ENCODE measurements at places on chromosomes 11 and 22.
A peak's percentile ranks its signal among the peaks of the same experiment; 100 is the strongest.

GRCh38 chr11:10304495-10305261, at the start of gene ADM:
ADM (plus strand) TSS chr11:10305073; CDS start chr11:10305701, 628 bp downstream.
- DNase-seq: peak; percentile 98

- peak; percentile 25 for DNase-seq
These were observed 1.4 kb downstream of the PCF11 start for GRCh38 chr11:83158357-83158786.

DNA sequence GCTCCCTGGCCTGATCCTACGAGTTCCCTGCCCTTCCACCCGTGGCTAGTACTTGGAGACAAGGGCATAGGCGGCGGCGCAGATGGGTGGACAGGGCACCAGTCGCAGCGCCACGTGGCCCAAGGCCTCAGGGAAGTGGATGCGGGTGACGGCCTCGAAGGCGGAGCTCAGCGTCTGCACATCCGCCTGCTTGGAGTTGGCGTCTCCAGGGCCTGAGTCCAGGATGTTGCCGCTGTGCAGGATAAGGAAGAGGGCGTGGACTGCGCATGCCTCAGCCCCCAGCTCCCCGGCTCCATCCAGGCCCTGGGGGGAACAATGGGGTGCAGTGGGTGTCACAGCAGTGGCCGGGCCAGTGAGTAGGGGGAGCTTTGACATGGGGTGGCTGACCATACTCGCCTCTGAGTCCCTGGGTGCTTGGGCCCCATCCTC, 6.6 kb downstream of the PITPNM1 start:
- DNase-seq: no peak

GRCh38 chr11:76781807-76782530, 1.2 kb upstream of the TSKU start:
- DNase-seq: no peak

- no peak for DNase-seq
These were observed 3.6 kb upstream of the WT1 start for GRCh38 chr11:32438866-32439489.

DNA sequence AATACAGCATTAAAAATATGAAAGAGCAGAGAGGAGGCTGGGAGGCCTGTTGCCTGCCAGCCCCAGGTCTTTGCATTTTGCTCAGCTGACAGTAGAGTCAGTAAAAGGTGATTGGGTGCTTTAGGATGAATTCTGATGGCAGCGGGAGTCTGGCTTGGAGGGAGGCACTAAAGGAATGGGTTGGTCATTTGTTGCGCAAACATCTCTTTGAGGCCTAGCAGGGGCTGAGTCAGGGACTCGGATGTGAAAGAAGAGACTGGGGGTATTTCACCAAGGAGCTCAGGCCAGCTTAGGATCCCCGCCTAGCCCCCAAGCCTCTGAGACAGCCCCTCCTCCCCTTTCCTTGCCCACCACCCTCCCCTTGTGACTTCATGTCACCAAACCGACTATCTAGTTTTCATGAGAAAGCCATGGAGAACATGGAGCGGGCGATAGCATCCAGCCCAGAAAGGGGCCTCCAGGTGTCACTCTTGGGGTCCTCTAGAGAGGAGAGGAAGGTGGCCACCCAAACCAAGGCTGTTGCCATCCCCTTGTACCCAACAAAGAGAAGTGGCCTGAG, 9.7 kb downstream of the DGKZ start:
- DNase-seq: peak; percentile 69

GRCh38 chr11:100857236-100858005, 170.3 kb downstream of the ARHGAP42 start:
- DNase-seq: no peak

DNA sequence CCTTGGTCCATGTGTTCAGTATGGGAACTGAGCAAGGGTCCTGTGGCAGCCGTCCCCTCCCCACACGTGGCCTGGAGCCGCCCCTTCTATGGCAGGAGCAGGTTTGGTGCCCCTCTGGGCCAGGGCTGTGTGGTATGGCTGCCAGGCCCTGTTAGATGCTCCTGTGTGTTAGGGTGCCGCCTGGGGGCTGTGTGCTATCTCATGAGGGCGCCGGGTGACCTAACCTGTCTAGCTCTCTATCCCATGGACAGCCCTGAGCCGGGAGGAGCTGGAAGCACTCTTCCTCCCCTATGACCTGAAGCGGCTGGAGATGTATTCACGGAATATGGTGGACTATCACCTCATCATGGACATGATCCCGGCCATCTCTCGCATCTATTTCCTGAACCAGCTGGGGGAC, 34.7 kb downstream of the NAT10 start:
- DNase-seq: no peak

GRCh38 chr11:10622957-10623791, 54.7 kb upstream of the LYVE1 start:
- DNase-seq: no peak

DNA sequence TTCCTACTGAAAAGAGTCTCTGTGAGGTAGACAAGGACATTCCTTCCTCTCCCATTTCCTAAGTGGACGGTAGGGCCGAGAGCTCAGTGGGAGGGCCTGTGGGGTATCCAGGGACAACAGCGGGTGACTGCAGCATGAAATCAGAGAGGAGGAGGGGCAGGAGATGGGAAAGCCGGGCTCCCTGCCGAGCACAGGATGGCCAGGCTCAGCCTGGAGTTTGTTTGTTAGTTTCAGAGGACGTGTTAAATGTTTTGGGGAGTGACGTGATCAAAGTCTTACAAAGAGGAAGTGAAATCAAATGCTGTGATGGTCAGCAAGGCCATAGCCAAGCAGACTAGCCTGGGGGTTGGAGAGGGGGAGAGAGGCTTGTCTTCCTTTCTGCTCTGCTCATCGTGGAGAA, 152.7 kb downstream of the ADAMTS15 start:
- peak; percentile 86 for DNase-seq

GRCh38 chr11:63908631-63909401, 8.1 kb downstream of the RCOR2 start:
- no peak for DNase-seq

DNA sequence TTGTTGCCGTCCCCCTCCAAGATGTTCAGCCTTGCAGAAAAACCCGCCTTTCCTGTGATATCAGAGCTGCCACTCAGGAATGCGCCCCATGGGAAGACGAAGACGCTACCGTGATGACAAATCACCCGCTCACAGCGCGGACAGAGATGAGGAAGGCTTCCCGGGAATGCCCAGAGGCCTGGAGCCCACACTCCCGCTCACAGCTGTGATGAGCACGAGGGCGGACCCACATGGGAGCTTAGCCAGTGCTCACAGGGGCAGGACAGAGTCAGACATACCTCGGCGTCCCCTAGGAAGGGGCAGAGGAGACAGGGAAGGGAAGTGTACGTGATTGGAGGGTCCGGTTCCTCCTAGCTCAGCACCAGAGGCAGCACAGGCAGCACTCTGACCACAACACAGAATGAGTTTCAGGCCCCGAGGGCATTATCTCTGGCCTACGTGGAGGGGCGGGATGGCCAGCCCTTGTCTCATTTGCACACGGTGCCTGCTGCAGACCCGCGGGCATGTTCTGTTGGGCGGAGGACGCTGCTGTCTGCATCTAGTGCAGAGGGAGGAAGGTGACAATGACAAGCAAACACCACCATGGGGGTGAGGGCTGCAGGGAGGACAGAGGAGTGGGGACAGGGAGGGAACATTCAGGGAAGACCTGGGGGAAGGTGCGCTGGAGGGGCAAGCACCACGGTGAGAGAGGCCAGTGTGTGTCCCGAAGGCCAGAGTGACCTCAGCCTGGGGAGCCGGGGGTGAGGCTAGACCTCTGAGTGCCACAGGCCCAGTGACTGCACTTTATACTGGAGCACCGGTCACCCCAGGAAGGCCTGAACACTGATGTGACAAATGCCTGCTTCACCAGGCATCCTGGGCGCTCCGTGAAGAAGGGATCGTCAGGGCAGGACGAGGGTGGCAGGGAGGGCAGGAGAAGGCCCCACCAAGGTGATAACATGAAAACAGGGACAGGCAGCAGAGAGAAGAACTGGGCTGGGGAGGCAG, 79.6 kb downstream of the CELSR1 start:
- DNase-seq: peak; percentile 47

GRCh38 chr11:44096360-44097185, 1.1 kb downstream of the EXT2 start:
- peak; percentile 46 for DNase-seq

- DNase-seq: no peak
These were observed 591 bp upstream of the DNAJC4 start for GRCh38 chr11:64229744-64230170.

DNA sequence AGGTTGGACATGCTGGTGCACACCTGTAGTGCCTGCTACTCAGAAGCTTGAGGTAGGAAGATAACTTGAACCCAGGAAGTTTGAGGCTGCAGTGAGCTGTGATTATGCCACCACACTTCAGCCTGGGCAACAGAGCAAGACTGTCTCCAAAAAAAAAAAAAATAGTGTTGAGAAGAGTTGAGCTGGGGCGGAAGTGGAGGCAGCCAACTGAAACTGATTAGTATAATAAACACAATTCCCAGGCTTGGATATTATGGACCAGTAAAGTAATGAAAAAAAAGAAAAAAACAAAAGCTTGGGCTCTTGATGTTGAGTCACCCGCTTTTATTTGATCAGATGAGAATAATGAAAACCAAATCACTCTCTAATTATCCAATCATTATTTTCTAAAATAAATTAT, 21.0 kb downstream of the LDLRAD3 start:
- peak; percentile 9 for DNase-seq

- peak; percentile 23 for DNase-seq
These were observed 43.6 kb upstream of the HORMAD2 start for GRCh38 chr22:30036656-30037055.

- DNase-seq: no peak
These were observed 191.6 kb upstream of the PGR start for GRCh38 chr11:101321222-101321621.

- no peak for DNase-seq
These were observed 389.9 kb upstream of the KIRREL3 start for GRCh38 chr11:127390465-127390864.

DNA sequence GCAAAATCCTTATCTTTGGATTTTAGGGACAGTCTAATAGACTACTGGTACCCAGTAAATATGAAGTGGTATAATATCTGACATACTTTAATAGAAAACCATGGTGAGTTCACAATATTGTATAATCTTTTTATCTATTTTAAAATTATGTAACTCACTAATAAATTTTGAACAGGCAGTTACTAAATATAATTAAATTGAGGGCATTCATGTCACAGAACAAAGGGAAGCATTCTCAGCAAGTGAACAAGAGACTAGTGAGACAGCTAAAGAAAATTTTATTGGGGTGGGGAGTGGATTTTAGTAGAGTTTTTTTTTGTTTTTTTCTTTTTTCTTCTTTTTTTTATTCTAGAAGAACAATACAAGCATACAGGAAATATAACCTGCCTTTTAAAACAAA, 55.0 kb downstream of the DNAJC24 start:
- DNase-seq: no peak

DNA sequence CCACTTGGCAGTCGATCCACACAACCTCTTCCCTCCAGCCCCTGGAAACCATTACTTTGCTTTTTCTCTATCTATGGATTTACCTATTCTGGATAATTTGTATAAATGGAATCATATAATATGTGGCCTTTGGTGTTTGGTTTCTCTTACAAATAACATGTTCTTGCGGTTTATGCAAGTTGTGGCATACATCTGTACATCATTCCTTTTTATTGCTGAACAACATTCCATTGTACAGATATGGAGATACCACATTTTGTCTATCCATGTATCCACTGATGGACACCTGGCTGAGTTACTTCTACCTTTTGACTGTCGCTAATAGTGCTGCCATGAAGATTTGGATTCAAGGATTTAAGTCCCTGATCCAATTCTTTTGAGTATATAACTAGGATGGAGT, 25.1 kb downstream of the SMCO4 start:
- DNase-seq: no peak

GRCh38 chr22:48331691-48332220, 1495.9 kb downstream of the BRD1 start:
- no peak for DNase-seq

DNA sequence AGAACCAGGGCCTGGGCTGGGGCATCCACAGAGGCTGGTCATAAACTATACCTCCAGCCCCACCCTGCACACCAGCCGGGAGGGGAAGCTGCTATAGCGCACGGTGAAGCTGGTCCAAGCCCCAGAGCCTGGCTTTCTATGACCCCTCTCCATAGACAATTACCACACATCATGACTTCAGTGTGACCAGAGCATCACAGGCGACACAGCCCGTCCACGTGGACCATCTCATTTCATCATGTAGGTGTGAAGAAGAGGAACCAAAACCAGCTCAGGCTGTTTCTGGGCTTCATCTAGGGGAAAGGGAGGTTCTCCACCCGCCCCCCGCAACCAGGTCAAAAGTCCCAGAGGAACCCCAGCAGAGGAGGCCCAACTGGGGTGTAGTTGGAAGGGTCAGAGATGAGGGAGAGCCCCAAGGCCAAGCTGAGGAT, 3.0 kb downstream of the CXCR5 start:
- DNase-seq: no peak

DNA sequence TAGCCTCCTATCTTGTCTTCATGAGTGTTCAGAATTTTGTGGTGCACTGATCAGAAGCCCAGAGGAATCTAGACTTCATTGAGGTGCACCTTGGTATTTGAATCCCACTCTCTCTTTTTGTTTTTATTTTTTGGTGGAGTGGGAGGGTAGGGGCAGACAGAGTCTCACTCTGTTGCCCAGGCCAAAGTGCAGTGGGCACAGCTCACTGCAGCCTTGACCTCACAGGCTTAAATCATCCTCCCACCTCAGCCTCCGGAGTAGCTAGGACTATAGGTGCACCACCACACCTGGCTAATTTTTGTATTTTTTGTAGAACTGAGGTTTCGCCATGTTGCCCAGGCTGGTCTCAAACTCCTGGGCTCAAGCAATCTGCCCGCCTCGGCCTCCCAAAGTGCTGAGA, 10.9 kb upstream of the ALG8 start:
- DNase-seq: no peak

DNA sequence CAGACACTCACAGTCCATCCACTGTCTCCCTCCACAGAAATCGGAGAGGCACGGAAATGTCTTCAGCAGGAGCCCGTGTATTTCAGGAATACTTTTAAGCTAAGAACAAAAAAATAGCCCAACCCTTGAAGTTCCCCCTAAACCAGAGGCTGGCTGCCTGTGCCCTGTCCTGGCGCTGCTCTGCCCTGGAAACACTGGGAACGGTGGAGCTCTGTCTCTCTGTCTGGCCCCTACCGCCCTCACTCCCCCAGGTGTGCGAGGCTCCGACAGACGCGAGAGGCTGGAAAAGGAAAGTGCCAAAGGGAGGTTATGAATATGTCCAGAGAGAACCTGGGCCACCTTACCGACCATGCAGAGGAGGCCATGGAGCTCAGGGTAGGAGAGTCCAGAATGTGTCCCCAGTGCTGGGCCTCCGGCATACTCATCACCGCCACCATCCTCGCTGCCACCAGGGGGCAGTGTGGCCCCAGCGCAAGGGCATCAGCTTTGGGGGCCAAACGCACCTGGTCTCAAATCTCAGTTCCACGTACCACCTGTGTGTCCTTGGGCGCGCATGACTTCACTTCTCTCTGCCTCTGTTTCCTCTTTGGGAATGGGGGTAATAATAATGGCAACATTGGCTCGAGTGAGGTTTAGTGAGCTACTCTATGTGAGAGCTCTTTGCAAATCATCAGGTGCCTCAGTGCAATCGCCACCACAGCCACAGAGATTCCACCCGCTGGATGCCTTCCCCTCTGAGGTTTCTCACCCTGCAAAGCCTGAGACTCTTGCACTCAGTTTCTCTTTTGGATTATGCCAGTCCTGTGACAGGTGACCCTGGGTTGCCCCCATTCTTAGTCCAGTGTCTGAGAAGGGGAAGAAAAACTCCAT, 10.4 kb upstream of the SLCO2B1 start:
- peak; percentile 26 for DNase-seq
